ENCODE measurements at places on chromosomes 5 and 9.

DNA sequence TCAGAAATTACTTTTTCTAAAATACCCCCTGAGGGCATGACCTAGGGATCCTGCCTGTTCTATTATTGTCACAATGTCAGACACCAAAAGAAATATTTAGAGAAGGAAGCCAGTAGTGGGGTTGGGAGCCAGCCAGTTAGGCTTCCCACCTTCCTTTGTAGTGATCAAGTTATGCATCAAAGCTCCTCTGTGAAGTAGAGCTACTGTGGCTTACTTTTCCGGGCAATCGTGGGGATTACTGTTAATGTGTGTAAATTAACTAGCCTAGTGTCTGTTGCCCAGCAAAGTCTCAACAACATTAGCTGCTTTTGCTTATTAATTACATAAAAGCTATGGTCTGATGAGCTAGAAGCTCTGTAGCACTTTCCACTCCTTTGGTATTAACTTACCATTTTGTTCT is 109.0 kb upstream of the PCAT7 start:
- no peak for DNase-seq

- no peak for DNase-seq
Measured at GRCh38 chr5:115977096-115977495, 14.8 kb downstream of the LVRN start.

- DNase-seq = no peak
Measured at GRCh38 chr5:33035851-33036527, 324.9 kb downstream of the NPR3 start.

- DNase-seq = no peak
Measured at GRCh38 chr9:112325127-112325526, 8.3 kb downstream of the PTBP3 start.

GRCh38 chr5:119578937-119579336 is 50.4 kb upstream of the FAM170A start:
- peak; percentile 54 for DNase-seq
